ENCODE measurements at places on chromosomes 2 and 18. TPM values are rescaled to one million over a fixed set of nuclear protein-coding genes. Genes with fewer than 3 reads are reported as not detected.

KCNG2 gene
- total RNA-seq = 6.7 TPM

RIOK3 gene
- total RNA-seq = 126 TPM

AQP12B gene
- total RNA-seq = not detected

CFAP221 gene
- total RNA-seq = not detected

TSPYL6 gene
- total RNA-seq = not detected

RAB11FIP5 gene
- total RNA-seq = 29.1 TPM

AKAIN1 gene
- total RNA-seq = not detected

LAMA1 gene
- total RNA-seq = not detected

CROCC2 gene
- total RNA-seq = not detected

MYOM1 gene
- total RNA-seq = 30.4 TPM

UGT1A6 gene
- total RNA-seq = 13.5 TPM

MYCN gene
- not detected for total RNA-seq

ADCYAP1 gene
- total RNA-seq = 0.41 TPM

SLC19A3 gene
- 24.9 TPM for total RNA-seq

TMEM37 gene
- total RNA-seq = 18.7 TPM

HOXD9 gene
- total RNA-seq = 11.9 TPM

KCNK3 gene
- 0.37 TPM for total RNA-seq

SIX3 gene
- total RNA-seq = not detected
